H54 (cell line): ENCODE measurements at places on chromosomes 3 and 15.

- no peak for DNase-seq
These were observed 19.0 kb downstream of the CISH start for GRCh38 chr3:50592568-50592967.

DNA sequence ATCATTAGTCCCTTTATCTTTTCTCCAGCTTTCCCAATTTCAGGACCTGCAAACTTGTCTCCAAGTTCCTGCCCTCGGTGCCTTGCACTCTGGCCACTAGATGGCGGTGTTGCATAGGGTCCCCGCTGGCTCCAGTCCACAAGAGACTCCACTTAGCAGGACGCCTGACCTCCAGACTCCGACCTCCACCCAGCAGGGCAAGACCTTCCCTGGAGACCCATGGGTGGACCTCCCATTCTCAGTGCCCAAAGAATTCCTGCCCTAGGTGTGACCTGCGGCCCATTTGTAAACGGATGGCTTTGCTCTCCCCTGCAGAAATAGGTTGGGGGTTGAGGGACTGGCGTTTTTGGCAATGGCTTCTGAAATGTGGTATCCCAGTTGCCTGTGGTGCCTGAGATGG lies 82.6 kb downstream of the LSM3 start:
- DNase-seq: peak; percentile 70

GRCh38 chr15:88752951-88753350 lies 50.3 kb upstream of the ACAN start:
- DNase-seq: no peak

- DNase-seq: peak; percentile 63
These were observed 13.0 kb upstream of the CSK start for GRCh38 chr15:74768771-74769342.

DNA sequence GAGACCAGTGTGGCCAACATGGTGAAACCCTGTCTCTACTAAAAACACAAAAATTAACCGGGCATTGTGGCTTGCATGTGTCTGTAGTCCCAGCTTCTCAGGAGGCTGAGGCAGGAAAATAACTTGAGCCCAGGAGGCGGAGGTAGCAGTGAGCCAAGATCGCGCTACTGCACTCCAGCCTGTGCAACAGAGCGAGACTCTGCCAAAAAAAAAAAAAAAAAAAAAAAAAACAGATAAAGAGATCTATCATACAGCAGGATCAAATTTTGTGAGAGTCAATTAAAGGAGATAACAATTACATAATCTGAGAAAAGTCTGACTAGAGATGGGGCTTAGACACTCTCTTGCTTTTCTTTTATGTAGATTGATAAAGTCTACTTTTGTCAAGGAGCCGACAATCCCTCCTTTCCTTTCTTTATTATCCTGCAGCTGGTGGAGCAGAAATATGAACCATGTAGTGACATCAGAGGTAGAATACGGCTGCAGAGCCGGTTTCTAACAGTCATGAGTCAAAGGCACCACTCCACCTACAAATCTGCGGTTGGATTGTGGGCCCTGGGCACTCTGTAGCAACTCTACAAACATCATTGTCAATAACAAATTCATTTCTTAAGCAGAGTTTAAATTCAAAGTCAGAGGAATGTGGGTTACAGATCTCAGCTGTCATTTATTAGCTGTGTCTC lies 9.0 kb downstream of the C2CD4A start:
- no peak for DNase-seq

GRCh38 chr3:65899226-65899625 lies 139.5 kb downstream of the MAGI1 start:
- DNase-seq: no peak

DNA sequence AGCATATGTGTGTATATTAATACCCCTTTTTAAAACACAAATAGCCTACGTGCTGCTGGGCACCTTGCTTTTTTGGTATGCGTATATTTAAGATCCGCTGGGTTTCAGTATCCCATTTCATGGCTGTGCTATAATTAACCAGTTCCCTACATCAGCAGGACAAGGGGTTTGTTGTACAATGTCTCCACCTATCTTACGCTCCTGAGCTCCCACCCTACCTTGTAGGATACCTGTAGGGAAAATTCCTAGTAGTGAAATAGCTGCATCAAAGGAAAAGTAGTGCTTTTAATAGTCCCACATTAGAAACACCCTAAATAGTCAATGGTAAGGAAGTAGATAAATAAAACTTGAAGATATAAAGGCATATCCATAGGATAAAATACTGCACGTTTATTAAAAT lies 1.4 kb downstream of the MAP6D1 start:
- no peak for DNase-seq

DNA sequence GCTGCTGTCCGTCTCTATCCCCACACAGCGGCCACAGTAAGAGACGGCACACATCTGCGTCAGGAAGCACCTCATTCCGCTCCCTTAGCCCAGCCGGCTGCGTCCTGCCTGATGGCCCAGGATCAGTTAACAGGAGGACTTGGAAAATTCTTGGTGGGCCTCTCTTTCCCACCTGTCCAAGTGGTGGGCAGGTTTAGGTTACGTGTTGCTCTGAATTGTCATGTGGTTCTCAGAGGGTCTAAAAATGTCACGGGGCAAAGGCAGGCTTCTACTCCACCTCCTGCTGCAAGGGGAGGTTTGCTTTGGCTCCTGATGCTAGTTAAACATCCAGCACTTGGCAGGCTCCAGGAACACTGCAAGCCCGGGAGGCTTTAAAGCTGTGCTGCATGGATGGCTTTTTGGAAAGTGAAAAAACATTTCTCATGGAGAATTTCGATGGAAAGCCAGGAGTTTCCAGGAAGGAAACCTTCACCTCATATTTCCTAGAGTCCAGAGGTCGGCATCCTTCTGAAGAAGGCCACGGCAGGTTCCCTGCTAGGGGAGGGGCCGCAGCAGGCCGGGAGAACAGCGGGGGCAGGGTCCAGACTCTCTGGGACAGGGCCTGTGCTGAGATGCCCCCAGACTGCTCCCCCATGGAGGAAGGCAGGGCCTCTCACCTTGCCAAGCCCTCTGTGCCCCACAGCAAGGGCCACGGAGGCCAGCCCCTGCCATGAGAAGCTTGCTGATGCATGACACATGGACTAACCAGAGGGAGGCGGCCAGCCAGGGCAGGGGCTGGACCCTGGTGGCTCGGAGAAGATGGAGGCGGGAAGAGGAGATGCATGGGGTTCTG lies 10.8 kb downstream of the CTSH start:
- no peak for DNase-seq
